Astrocyte of the hippocampus (primary cell): ENCODE measurements at places on chromosomes 5 and 9.

DNA sequence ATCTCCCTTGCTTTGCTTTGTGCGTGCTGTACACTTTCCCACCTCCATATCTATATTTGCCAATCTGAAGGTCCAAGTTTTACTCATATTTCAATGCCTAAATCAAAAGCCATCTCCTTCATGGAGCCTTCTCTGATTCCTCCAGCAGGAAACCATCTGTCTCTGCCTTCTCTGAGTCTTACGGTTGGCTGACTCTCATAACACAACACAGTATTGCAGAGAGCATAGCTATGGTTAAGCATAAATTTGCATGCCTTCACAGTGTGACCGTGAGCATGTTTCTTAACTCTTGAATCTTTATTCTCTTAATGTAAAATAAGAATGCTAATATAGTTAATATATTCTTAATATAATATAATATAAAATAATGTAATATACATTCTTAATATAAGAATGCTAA, 136.8 kb upstream of the PPP2R2B start:
- no peak for DNase-seq

DNA sequence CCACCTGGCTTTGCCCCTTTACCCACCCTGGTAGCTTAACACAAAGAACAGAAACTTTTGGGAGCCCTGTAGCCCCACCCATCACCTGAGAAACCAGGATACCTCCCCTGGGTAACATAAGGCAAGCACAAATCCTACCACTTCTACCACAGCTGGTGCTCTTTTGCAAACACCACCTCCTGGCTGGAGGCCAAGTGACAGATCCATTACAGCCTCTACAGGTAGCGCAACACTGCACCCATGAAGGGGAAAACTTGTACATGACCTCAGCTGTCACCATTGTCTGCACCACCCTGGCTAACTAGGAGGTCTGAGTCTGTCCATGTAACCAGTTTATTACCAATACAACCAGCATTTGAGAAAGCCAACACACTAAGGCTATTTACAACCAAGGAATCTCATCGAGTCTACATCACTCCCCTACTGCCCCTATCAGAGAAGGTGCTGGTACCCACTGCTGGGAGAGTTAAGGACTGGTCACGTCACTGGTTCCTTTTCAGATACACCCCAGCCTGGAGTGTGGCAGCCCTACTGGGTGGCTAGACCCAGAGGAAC, 128.6 kb downstream of the PJA2 start:
- no peak for DNase-seq

DNA sequence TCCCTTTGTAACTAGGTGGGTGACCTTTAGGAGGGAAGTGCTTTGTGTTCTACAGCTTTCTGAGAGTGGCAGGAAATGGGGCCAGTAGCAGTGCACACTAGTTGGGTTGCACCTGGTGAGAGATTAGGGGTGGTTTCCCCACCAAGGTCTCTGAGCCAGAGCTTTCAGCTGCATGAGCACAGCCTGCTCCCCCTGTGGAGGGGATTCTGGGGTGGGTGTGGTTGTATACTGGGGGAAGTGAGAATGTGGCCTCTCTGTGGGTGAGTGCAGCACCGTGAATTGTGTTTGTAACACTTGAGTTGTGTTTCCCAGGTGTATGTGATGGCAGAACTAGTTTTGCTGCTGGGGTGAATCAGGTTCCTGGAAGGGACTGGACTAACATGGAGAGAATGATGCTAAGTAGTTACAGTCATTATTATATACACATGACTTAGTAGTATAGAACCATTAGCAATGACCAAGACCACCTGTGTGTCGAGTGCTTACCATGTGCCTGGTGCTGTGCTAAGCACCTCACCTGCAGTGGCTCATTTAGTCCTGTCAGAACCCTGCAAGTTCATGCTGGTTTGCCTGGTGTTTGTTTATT, 11.8 kb upstream of the CXXC5 start:
- no peak for DNase-seq

- DNase-seq: no peak
Observed at GRCh38 chr9:131625790-131626670, 80.7 kb downstream of the PRRT1B start.

GRCh38 chr5:147902609-147903115, 3.7 kb downstream of the C5orf46 start:
- DNase-seq: no peak

DNA sequence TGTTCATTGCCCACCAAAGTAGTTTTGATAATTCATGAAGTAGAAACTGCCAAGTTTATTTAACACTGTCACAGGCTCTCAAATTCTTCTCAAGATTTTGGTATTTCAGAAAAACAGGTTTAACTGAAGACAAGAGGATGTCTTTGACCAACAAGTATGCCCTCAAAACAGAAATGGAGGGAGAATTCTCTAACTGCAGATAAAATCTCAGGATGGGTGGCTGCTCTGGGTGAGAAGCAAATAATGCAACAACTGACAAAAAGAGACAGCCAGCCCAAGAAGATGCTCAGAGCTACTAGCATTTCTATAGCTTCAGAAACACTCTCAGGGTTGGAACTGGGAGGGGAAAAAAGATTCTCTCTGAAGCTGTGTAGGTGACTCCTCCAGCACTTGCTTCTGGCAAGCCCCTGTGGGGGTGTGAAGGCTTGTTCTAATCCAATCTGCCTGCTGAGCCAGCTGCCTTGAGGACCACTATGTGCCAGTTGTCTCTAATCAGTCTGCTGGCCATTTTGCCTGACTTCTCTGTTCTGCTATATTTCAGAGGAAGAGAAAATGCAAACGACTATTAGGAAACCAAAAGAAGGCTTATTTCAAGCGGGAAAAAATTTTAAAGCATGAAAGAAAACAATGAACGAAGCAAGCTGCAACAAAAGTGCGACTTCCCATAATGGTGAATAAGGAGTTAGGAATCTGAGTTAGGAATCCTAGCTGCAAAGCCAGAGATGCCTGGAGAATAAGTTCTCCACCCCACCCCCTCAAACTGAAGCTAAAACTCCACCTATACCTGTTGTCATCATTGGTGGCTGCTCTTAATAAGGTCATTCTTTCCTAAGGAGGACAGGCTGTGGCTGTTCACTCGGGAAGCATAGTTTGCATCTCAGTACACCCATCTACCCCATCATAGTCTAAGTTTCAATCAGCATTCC, 147.5 kb downstream of the GNAQ start:
- peak; percentile 73 for DNase-seq

GRCh38 chr9:133673258-133673655, 37.1 kb downstream of the DBH start:
- no peak for DNase-seq

- DNase-seq: no peak
Observed at GRCh38 chr9:113183956-113184488, 33.2 kb downstream of the SLC31A2 start.

DNA sequence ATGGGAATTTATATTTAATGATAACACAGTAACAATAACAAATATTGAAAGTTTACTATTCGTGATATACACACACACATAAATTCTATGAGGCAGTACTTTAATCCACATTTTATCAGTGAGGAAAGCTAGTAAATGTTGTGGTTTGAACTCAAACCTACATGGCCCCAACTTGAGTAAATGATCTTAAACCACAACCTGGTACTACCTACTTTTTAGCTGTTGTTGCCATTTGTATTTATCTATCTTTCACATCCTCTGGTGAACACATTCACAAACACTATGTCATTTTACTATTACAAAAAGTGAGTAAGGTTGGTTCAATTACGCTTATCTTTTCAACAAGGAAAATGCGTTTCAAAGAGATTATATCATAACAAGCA, 186.1 kb downstream of the SMC2 start:
- peak; percentile 3 for DNase-seq

GRCh38 chr5:2575871-2576270, 175.6 kb downstream of the IRX2 start:
- no peak for DNase-seq

GRCh38 chr5:93674866-93675459, 66.4 kb downstream of the POU5F2 start:
- no peak for DNase-seq

DNA sequence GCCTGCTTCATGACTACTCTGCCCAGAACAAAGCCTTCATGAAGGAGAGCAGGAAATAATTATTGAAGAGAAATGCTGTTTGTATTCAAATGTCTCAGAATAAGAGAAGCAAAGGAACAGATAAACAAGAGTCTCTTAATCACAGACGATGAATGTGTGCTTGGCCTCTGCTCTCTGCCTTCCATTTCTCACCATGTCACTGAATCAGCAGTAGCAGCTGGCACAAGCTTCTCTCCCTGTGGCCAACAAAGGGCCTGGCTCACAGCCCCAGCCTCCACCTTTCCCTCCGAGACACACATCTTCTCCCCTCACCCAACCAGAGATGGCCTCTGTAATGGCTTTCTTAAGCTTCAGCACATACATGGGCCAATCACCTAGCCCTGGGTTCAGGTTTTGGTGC, 128.1 kb upstream of the SLIT3 start:
- DNase-seq: peak; percentile 34

DNA sequence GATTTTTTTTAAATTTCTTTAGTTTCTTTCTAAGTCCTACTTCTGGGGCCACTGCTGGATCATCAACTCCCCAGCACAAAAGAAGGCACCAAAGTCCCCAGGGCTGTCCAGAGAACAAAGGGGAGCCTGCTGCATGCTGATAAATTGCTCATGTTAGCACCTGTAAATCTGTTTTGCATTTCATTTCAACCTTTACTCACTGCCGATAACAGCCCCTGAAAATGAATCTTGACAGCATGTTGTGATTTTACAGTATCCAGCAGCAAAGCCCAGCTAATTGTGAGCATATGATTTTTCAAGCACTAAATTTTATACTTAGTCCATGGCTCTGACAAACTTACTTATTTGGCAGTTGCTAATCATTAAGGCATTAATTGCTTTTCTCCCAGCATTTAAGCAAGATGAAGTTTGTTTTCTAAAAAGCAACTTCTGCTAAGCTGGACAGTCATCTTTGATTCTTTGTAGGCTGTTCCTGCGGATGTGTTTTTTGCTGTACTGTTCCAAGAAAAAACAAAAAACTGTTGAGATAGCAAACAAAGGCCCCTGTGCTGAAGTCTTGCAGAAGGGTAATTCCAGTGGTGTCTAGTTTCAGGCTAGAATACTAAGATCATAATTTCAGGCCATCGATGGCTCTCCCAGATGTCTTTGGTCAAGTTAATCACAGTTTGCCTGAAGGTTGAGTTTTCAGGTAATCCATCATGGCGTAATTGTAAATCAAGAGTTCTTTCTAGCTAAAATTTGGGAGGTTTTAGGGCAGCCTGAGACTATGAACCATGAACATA, 73.1 kb upstream of the GAS1 start:
- no peak for DNase-seq

DNA sequence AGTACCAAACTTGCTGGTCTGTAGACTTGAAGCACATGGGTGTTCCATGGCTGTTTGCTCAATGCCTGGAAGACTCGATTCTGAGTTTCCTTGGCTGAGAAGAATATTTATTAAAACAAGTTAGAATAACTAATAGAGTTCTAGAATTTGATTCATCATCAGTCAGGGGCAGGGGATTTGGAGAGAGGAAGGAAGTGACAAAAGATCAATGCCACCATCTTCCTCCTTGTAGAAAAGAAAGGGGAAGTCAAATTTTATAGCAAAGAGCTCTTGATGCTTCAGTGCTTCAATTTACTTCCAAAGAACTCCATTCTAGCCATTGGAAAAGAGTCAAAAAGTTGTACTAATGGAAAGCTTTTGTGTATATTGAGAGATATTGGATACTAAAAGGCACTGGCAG, 236.3 kb downstream of the MCTP1 start:
- no peak for DNase-seq

DNA sequence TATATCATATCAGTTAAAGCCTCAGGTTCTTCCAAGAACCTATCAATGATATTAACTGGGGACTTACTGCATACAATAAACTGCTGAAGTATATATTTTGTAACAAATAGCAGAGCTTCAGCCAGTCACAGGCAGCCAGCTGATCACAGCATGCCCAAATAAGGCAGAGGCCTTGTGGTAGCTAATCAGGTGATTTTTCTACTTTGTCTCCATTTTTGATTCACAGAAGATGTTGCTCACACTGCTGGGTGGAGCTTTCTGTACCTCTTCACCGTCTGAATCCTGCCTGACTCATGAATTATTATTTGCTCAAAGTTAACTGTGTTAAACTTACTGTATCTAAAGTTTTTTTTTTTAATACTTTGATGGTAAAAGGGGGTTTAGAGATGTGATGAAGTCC, 357.4 kb downstream of the PSAT1 start:
- DNase-seq: no peak

- no peak for DNase-seq
Observed at GRCh38 chr5:149550594-149551226, 529 bp downstream of the CSNK1A1 start.

- DNase-seq: peak; percentile 16
Observed at GRCh38 chr5:172561151-172561550, 79.9 kb upstream of the NEURL1B start.

DNA sequence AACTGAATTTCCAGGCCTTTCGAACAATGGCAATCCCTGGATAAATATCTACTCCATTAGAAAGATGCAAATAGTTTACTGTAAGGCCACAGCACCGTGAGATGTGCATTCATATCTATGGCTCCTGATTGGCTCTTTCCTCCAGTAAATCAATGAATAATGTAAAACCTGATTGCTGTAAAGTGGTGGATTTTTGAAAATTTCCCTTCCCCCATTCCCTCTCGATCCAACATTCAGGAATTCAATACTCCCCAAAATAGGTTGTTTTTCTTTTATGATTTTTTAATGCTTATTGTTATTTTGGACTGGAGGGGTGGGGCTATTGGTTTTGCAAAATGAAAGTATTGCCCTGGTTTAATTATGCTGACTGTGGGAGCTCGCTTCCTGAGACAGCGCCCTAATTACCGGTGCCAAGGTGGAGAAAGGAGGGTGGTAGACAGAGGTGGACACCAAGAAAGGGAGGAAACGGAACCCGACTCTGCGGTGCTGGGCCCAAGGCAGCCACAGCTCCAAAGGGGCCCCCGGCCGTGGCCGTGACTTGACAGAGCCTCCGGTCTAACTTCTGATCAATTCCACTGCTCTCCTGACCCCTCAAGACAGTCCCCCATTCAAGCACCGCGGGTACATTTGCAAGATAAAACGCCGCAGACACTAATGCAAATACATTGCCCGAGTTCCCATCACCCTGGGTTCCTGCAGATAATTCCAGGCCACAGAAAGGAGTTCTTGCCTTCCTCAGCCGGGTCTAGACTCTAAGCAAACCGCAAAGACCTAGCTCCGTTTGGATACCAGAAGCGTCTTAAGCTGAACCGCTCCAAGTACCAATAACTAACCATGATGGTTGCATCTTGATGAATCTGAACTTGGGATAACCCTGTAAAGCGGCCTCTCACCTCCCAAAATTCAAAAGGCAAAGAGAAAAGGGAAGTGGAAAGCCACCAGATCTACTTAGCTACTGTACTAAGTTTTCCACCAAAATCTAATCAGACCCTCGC, 211.2 kb downstream of the MEF2C start:
- DNase-seq: peak; percentile 74

GRCh38 chr5:158634714-158635113, 465.0 kb downstream of the EBF1 start:
- DNase-seq: no peak

- no peak for DNase-seq
Observed at GRCh38 chr5:560792-561166, 36.5 kb upstream of the SLC9A3 start.

DNA sequence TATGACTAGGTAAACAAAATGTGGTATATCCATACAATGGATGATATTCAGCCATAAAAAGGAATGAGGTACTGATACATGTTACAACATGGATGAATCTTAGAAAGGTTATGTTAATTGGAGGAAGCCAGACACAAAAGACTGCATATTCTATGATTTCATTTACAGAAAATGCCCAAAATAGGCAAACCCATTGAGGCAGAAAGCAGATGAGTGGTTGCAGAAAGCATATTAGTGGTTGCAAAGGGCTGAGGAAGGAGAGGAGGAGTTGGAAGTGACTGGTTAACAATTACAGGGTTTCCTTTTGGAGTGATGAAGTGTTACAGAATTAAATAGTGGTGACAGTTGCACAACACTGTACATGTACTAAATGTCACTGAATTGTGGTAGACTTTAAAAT, 17.7 kb downstream of the PLGRKT start:
- no peak for DNase-seq
